ENCODE measurements at places on chromosomes 2 and 18.

DNA sequence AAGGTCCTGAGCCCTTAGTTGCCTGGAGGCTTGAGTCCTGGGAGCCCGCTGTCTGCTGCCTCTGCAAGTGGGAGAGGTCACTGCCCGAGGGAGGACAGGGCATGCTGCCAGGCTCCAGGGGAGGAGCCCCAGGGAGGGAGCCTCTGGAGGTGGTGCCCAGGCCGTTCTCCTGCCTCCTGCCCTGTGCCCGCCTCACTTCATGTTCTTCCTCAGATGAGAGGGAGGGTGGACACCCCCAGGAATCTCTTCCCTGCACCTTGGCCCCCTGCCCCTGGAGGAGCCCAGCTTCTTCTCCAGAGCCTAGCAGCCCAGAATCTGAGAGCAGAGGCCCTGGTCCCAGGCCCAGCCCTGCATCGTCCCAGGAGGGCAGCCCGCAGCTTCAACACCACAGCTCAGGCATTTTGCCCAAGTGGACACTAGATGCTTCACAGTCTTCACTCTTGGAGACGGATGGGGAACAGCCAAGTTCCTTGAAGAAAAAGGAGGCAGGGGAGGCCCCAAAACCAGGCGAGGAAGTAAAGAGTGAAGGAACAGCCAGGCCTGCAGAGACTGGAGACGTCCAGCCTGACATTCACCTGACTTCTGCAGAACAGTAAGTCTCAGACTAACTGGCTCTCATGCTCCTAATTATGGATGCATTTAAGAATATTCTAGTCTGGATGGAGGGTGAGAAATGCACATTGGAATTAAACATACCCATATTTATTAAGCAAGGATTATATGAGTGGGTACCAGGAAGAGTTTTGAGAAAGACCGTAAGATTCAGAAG lies 12.1 kb downstream of the PSD4 start:
- no peak for DNase-seq

GRCh38 chr2:105746177-105747080 lies 1.7 kb downstream of the NCK2 start:
- no peak for DNase-seq

GRCh38 chr2:232142049-232142448 lies 180.5 kb downstream of the DIS3L2 start:
- no peak for DNase-seq

- DNase-seq = no peak
Observed at GRCh38 chr18:58013241-58014211, 30.5 kb upstream of the NEDD4L start.

- DNase-seq = no peak
Observed at GRCh38 chr2:85540133-85540648, 1.2 kb downstream of the MAT2A start.

Measured in esophagus squamous epithelium (tissue), 5 donors.